ENCODE measurements at places on chromosomes 7 and 10.

GRCh38 chr7:136870866-136871487 is 2.5 kb downstream of the CHRM2 start:
- DNase-seq = no peak

GRCh38 chr10:89783406-89783805 is 82.0 kb downstream of the KIF20B start:
- peak; percentile 16 for DNase-seq

- DNase-seq = no peak
Measured at GRCh38 chr10:79397051-79397450, 48.4 kb downstream of the ZCCHC24 start.

DNA sequence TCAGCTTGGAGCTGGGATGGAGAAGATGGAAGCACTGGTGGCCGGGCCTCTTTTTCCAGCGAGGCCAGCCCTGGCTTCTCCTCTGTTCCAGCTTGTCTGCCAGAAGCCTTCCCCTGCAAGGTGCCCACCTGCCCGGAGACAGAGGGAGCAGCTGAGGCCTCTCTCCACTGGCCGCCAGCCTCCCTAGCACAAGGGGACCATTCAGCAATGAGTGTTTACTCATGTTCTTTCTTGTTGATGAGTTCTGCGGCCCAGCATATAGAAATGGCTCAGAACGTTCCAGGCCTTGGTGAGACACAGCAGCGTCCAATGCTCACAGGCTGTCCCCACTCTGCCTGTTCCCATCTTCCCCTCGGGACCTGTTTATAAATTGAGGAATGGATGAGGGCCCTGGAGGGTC is 47.3 kb downstream of the CHST3 start:
- DNase-seq = no peak

DNA sequence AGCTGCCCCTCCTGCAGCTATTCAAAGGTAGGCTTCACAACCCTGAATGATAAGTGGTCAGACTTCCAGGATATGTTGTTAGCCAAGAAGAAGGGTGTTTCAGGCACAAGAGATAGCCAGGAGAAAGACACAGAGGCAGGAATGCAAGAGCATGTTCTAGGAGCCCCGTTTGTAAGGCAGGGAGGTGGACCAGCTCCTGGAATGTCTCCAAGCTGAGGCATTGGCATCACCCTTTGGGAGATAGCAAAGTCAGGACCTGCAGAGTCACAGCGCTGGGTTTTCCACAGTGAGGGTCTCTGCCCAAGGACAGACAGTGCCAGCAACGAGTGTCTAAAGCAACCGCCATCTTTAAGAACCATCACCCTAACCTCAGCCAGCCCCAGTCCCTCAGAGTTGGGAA is 484.5 kb upstream of the ZMIZ1 start:
- no peak for DNase-seq

DNA sequence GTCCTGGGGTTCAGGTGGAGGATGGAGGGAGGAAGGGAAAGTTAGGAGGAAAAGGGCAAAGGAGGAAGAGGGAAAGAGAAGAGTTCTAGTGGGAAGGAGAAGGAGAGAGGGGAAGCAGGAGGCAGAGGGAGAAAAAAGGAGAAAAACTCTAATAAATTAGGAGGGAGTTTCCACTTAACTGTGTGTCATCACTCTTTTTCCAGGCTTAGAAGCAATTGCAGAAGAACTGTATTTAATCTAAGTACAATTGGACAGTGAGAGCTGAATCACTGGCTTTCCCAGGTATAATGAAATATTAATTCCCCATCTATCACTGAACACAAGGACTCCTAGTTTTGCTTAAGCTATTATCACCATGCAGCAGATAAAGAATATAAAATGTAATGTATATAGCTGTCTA is 76.8 kb downstream of the CREB3L2 start:
- DNase-seq = no peak

- peak; percentile 93 for DNase-seq
Measured at GRCh38 chr10:97542169-97543024, 30.2 kb upstream of the ANKRD2 start.

- DNase-seq = peak; percentile 75
Measured at GRCh38 chr10:77186936-77187335, 450.7 kb downstream of the KCNMA1 start.

- DNase-seq = peak; percentile 23
Measured at GRCh38 chr7:32140210-32140939, 70.2 kb upstream of the PDE1C start.

GRCh38 chr10:69123306-69123746 is 652 bp upstream of the VPS26A start:
- DNase-seq = peak; percentile 77

DNA sequence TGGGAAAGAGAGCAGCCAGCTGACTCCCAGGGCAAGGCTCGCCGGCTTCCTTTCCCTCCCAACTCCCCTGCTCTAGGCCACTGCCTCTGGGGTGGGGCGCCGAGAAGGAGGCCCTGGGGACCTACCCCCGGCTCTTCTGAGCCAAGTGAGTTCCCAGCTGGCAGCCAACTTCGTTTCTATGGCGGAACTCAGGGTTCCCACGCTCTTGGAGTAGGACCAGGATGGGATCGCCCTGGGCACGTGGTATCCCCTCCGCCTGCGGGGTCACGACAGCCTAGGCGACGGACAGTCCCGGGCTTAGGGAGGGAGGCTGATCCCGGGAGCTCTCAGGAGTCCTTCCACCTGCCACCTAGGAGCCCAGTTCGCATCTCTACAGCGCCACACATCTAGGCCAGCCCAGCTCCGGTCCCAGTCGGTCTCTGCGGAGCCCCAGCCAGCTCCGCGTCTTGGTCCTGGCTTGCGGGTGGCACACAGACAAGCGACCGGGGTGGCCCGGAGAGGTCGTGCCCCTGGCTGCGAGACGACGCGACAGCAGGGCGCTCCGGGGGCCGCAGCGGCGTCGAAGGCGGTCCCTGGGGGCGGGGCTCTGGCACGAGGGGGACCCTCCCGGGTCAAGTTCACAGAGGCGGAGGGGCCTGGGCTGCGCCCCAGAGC is 20.5 kb upstream of the GATA3 start:
- DNase-seq = no peak

DNA sequence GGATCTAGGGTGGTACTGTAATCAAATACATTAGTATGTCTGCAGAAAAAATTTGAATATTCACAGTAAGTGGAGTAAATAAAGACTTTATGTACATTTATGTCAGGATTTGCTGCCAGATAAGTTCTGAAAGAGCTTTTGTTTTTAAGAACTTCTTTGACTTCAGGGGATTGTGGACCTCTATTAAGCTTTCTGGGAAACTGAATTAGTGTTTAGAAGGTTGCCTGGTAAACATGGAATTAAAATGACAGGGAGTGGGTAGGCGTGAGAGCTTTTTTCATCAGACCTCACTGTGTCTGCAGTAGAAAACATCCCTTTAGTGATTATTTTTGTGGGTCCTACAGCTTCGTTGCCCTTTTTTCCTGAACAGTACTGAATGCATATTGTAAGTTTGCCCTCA is 15.7 kb downstream of the SDHAF3 start:
- no peak for DNase-seq

- no peak for DNase-seq
Measured at GRCh38 chr10:107133656-107134055, 30.9 kb downstream of the SORCS1 start.

DNA sequence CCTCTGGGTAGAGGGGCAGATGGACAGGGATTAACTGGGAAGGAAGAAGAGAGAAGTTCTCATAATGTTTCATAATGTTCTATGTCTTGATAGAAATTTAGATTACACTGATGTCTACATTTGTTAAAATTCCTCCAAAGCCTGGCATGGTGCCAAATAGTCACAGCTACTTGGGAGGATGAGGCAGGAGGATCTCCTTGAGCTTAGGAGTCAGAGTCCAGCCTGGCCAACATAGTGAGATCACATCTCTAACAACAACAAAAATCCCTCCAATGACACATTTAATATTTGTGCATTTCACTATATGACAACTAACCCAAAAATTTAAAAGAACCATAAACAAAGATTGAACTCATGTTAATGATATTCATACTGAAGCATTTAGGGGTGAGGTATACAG is 33.0 kb upstream of the PPP1R3C start:
- peak; percentile 82 for DNase-seq

GRCh38 chr7:20784388-20785156 is 2.1 kb downstream of the SP8 start:
- no peak for DNase-seq

DNA sequence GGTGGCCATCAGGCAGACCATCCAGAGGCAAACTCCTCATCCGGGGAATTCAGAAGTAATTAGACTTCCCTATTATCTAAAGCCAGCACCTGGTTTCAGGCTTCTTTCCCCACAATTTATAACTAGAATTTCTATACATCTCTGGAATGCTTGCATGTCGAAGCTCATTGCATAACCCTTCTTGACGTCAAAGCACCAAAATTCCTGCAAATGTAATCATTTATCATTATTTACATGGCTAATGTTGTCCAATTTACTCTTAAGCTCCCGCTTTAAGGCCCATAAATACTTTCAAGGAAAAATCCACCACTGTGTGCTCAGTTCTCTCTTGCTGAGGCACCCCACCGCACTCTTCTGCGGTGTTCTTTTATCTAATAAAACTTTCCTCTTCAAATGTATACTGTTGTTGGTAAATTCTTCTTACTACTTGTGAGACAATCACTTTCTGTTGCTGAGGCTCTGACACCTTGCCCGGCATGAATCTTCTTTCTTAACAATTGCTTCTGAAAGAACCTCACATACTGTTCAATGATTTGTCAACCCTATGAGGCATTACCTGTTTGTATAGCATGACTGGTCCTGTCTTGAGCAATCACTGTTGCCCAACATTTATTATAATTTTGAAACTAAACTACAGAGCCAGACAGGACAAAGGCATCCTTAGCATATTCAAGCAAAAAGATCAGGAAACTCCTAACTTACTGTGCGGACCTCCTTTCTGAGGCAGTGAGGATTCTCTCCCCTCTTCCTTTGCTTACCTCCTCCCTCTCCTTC is 17.4 kb upstream of the GPR141 start:
- no peak for DNase-seq

- DNase-seq = no peak
Measured at GRCh38 chr7:31569528-31569927, 55.6 kb downstream of the ITPRID1 start.

DNA sequence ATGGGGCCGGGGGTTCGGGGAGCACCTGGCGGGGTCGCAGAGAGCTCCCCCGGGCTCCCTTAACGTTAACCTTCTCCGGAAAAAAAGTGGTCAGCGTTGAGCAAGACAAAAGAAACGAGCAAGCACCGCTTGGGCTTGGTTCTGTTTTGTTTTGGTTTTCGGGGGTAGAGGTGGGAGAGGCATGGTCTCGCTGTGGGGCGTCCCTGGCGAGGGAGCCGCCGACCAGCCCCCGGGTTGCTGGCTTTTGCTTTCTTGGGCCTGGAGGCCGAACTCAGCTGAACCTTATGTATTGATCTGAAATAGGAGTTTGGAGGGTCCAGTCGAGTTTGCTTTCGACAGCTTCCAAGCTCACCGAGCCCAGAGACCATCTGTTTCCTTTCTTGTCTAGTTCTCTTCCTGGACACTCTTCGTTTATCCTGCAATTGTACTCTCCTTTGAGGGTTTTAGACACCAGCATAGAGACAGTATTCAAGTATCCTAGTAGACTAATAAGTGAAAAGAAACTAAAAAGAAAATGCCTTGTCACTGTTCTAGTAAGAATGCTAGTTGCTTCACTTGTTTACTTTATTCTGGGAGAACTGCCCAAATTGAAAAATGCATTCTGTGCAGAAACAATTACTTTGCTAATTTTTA is 980 bp downstream of the FHIP2A start:
- peak; percentile 76 for DNase-seq

DNA sequence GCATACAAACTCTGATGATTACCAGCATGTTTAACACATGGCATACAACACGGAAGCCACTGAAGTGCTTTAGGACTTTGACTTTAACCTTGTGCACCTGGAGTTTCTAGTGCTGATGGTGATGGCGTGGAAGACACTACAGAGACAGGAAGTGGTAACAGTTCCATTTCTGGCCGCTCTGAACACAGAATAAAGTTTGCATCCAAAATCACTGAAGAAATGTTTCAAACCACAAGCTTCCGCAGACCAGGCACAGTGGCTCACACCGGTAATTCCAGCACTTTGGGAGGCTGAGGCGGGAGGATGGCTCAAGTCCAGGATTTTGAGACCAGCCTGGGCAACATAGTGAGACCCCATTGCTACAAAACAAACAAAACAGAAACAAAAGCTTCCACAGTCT is 40.3 kb upstream of the TNPO3 start:
- DNase-seq = no peak

DNA sequence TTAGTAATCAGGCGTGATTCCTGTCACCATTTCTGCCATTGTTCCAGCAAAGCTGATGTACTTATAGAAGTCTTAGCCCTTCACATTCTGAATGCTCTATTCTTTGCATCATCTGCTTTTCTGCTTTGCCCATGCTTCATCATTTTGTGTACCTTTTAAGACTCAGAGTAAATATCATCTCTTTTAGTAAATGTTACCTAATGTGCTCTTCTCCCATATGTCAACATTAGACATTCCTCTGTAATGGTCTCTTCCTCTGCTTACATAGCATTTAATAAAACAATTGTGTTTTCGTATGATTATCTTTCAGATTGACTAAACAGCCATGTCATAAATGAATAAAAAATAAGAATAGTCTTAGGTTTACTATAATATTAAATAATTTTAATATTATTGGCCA is 719.6 kb upstream of the GRM3 start:
- DNase-seq = no peak

- DNase-seq = no peak
Measured at GRCh38 chr10:43156590-43157341, 18.5 kb downstream of the CSGALNACT2 start.

GRCh38 chr10:91556691-91557566 is 75.9 kb downstream of the PPP1R3C start:
- no peak for DNase-seq

DNA sequence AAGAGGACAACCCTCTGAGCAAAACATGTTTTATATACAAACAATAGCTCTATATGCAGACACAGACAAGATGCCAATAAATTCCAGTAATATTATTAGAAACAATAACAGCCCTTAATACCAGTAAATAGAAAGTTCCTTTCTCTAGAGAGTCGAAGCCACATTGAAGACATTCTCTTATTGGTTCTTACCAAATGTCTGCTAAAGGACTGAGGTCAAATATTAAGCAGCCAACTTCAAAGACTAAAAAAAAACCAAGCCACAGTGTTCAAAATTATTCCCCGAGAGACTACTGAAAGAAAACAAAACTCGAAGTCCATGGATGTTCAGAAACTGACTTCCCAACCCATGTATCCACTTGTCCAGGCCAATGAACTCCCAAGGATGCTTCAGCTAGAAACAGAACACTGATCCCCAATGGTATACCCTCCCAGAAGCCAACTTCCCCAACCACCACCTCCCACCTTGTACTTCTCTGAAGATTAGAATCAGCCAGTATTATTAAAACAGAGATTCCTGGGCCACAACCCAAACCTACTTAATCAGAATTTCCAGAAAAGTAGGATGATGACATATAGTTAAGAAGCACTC is 51.9 kb downstream of the FAM13C start:
- DNase-seq = no peak

GRCh38 chr10:70584366-70584765 is 18.2 kb downstream of the PRF1 start:
- no peak for DNase-seq

DNA sequence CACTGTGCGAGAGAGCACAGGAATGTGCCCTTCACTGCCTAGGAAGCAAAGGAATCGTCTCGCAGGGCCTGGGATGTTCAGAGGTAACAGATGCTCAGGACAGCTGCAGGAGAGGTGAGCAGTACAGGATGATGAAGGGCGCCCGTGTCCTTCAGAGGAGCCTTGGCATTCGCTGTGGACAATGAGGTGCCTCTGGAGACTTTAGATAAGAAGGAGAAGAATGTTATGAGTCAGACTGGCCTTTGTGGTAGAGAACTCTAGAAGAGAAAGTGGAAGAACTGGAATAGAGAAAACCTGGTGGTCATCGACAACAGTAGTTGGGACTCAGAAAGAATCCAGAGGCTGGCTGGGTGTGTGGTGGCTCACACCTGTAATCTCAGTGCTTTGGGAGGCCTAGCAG is 64.4 kb upstream of the LEP start:
- DNase-seq = no peak
